ENCODE measurements at places on chromosomes 2 and 18. TPM values are rescaled to one million over a fixed set of nuclear protein-coding genes. Genes with fewer than 3 reads are reported as not detected.

DNA sequence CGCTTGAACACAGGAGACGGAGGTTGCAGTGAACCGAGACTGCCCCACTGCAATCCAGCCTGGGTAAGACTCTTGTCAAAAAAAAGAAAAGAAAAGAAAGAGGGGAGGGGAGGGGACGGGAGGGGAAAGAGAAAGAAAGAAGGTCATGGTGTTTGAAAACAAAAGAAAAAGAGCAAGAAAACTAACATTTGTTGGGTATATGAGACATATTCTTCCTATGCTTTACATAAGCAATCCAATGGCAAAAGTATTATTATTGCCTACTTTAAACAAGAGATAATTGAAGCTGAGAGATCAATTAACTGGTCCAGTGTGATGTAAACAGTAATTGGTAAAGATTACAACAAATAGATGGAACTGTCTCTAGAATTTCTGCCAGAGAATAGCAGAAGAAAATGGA, 157.3 kb downstream of the ZRANB3 start:
- DNase-seq: no peak

DNA sequence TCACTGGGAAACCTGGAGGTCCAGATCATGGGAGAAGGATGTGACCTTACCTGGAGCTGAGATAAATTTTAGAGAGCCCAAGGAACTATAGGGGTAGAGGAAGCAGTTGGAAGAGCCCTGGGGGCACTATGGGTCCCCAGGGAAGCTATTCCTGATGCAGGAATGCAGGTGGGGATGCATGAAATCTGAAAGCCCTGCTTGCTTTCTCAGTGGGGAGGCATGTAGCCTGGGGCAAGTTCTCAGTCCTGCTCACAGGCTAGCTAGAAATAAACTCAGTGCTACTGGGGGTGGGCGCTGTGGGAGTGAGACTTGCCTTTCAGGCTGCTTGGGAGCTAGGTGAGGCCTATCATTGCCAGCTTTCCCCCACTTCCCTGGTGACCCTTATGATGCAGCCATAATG, 499.7 kb downstream of the PTH2R start:
- no peak for DNase-seq

GRCh38 chr18:62425465-62426190, 97.2 kb upstream of the ZCCHC2 start:
- DNase-seq: peak; percentile 39

- DNase-seq: no peak
Measured at GRCh38 chr2:163856941-163857340, 121.1 kb upstream of the FIGN start.

- DNase-seq: no peak
Measured at GRCh38 chr2:72181616-72182015, 34.0 kb upstream of the CYP26B1 start.

DNA sequence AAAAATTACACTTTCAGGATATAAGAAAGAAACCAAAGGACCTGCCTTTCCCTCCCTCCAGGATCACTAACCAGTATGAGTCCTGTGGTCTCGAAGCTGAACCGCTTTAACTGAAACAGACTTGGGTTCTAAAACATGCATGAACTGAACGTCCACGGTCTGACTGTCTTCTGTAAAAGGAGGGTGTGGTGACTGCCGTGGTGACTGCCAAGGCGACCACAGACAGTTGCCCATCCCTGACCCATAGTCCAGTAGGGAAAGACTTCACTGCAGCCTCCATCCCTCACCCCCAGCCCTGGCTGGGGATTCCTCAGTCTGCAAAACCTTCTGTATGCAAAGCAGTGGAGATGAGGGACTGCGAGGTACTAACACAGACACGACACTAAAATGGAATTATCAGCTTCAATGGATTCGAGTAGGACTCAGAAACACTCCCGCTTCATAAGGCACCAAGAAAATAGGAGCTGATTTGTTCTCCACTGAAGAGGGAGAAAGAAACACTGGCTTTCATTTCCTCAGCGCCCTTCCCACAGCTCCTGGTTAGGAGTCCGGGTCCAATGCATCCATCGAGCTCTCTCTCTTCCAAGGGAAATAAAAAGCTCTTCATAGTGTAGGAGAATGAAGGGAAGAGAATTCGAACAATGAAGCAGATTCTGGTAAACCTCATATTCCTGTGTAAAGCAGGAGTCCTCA, 197.2 kb downstream of the HDAC4 start:
- no peak for DNase-seq

GRCh38 chr2:3307901-3308300, 69.7 kb downstream of the EIPR1 start:
- no peak for DNase-seq

GRCh38 chr2:62344472-62344871, 148.6 kb downstream of the B3GNT2 start:
- no peak for DNase-seq

The BZW1 gene
- 368 TPM for total RNA-seq

GRCh38 chr2:103805746-103806145, 1043.9 kb downstream of the TMEM182 start:
- DNase-seq: no peak

GRCh38 chr2:129024796-129025195, 706.1 kb upstream of the HS6ST1 start:
- DNase-seq: no peak

The SMARCAL1 gene
- total RNA-seq: 31.4 TPM

The TMEM17 gene
- total RNA-seq: 0.95 TPM

The CYP1B1 gene
- total RNA-seq: 143 TPM

The HRH4 gene
- total RNA-seq: not detected

- DNase-seq: no peak
Measured at GRCh38 chr2:136025057-136025973, 39.9 kb upstream of the DARS1 start.

- no peak for DNase-seq
Measured at GRCh38 chr2:190561094-190561493, 26.6 kb upstream of the NEMP2 start.

The ZBTB7C gene
- total RNA-seq: 14.1 TPM

DNA sequence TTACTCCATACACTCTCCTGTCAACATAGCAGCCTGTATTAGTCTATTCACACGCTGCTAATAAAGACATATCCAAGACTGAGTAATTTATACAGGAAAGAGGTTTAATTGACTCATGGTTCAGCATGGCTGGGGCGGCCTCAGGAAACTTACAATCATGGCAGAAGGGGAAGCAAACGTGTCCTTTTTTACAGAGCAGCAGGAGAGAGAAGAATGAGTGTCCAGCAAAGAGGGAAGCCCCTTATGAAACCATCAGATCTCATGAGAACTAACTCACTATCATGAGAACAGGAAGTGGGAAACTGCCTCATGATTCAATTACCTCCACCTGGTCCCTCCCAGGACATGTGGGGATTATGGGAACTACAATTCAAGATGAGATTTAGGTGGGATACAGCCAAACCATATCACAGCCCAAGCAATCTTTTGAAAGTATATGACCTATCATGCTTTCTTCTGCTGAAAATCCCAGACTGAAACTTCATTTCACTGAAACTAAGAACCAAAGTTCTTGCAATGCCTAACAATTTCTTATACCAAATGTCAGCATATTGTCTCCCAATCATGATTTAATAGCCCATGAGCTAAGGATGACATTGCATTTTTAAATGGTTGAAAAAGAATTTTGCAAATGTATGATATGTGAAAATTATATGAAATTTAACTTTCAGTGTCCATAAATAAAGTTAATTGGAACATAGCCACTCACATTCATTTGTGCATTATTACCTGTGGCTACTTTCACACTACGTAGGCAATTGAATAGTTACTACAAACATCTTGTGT, 686.8 kb upstream of the ZEB2 start:
- no peak for DNase-seq

- no peak for DNase-seq
Measured at GRCh38 chr2:28507796-28508764, 12.2 kb downstream of the PLB1 start.
